ENCODE measurements at places on chromosomes 4 and X. TPM values are rescaled to one million over a fixed set of nuclear protein-coding genes. Genes with fewer than 3 reads are reported as not detected.
A peak's percentile ranks its signal among the peaks of the same experiment; 100 is the strongest.

DNA sequence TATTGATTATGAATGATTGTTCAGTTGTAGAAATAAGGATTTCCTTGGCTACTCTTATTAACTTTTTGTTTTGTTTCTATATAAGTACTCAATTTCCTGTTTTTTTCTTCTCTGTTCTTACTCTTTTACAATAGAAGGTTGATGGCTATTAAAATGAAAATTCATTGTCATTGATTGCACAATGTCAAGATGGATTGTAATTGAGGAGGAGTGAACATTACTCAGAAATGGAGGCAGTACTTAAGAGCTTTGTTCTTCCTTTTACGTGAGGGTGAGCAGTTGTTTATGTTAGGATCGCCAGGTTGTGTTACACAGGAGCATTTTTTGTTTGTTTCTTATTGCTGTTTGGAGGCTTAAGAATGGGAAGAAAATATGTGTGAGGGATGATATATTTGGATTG, 2062.4 kb downstream of the ARAP2 start:
- peak; percentile 86 for DNase-seq

DNA sequence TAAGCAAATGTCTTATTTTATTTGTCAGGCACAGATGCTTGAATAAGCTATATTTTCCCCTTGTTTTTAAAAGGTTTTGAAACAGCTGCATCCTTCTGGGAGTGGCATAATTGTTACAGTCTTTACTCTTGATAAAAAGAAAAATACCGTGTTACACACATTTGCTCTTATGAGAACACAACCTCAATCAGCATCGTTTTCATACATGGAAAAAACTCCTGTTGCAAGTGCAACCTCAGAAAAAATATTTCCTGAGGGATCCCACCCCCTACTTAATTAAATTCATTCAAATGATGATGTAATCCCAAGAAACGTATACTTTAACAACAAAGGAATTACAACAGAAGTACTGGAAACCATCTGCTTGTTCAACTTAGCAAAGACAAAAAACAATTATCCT, 58.6 kb downstream of the SMAD1 start:
- no peak for DNase-seq

DNA sequence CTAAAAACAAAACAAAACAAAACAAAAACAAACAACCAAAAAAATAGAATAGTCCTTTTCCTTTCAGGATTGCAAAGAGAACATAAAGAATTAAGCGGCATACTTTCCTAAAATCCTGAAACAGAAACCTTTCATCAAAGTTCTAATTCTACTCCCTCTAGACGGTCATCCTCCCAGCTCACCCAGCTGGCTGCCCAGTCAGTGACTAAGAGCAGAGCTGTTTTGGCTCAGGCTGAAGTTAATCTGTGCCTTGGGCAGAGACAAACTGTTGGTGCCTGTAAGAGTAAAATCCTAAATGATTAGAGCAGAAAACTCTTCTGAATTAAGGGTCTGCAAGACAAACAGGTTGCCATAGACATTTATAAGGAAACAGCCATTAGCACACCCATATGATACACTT, 17.6 kb upstream of the WAS start:
- peak; percentile 3 for DNase-seq

Gene LARP1B
- total RNA-seq = 52.6 TPM

Measured in bronchial epithelial cell (primary cell).